Forelimb muscle (tissue), 1 donor: ENCODE measurements at places on chromosomes 3 and 15. TPM values are rescaled to one million over a fixed set of nuclear protein-coding genes. Genes with fewer than 3 reads are reported as not detected.

The KCNAB1 gene
- polyA plus RNA-seq = 4.3 TPM

The CD96 gene
- polyA plus RNA-seq = 0.33 TPM

The SPESP1 gene
- polyA plus RNA-seq = 2.4 TPM

The BCL2A1 gene
- 0.28 TPM for polyA plus RNA-seq

The CNTN3 gene
- polyA plus RNA-seq = 4.9 TPM

The SNTN gene
- not detected for polyA plus RNA-seq

The CFAP44 gene
- 8.3 TPM for polyA plus RNA-seq

The ARRDC4 gene
- polyA plus RNA-seq = 16.2 TPM

The KLHL6 gene
- polyA plus RNA-seq = 1.5 TPM

The CCDC54 gene
- polyA plus RNA-seq = 2.8 TPM

The APOD gene
- 37.8 TPM for polyA plus RNA-seq

The MAP2K1 gene
- polyA plus RNA-seq = 109 TPM

The SOX14 gene
- polyA plus RNA-seq = not detected

The CCDC33 gene
- polyA plus RNA-seq = not detected
